ENCODE measurements at places on chromosomes 2 and 18.

GRCh38 chr18:22550366-22550765, 132.7 kb upstream of the CTAGE1 start:
- no peak for DNase-seq

- no peak for DNase-seq
These were observed 270.6 kb downstream of the SS18 start for GRCh38 chr18:25819746-25820363.

DNA sequence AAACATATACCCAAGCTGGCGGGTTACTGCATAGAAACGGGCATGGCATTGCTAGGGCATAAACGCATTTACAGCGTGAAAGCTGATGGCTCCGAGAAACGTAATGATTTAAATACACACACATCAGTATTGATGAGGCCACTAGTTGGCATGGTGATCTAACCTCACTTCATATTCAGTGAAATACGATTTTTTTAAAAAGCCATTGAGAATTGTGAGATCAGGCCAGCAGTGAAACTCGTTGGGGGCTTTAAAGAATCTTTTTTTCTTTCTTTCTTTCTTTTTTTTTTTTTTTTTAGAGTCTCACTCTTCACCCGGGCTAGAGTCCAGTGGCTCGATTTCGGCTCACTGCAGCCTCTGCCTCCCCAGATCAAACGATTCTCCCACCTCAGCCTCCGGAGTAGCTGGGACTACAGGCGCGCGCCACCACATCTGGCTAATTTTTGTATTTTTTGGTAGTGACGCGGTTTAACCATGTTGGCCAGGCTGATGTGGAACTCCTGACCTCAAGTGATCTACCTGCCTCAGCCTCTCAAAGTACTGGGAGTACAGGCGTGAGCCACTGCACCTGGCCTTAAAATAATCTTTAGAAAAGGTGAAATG, 2.4 kb upstream of the SMAD7 start:
- DNase-seq = no peak

GRCh38 chr2:84958135-84959059, 12.6 kb upstream of the KCMF1 start:
- DNase-seq = no peak

DNA sequence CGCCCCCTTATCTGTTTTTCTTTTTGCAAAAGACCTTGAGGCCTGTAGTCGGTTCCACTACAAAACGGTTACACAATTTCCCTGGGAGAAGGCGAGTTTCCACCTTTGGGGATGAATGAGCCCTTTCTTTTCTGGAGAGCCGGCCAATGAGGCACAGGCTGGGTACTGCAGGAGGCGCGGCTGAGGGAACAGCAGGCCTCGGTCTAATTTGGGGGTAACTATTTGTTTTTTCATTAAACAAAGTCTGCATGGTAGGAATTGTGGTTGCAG, 129.2 kb downstream of the MYCN start:
- DNase-seq = no peak

DNA sequence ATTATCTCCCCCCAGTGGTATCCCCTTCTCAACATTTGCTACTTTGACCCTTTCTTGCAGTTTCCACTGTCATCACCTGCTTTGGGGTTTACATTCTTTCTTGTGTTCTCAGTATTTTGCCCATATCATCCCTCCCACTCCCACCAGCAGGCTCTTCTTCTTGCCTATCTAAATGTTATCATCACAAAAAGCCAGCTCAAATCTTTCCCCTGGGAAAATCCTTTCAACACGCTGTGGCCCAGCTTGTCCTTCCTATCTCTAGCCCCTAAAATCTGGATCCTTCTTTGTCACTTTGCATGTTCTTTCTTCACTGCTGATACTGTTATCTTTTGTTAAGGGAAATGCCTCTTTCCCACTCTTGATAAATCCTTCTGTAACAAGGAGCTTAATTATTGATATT, 138.2 kb downstream of the RAD51AP2 start:
- DNase-seq = no peak

- no peak for DNase-seq
These were observed 60.8 kb downstream of the NPAS2 start for GRCh38 chr2:100880730-100881129.

DNA sequence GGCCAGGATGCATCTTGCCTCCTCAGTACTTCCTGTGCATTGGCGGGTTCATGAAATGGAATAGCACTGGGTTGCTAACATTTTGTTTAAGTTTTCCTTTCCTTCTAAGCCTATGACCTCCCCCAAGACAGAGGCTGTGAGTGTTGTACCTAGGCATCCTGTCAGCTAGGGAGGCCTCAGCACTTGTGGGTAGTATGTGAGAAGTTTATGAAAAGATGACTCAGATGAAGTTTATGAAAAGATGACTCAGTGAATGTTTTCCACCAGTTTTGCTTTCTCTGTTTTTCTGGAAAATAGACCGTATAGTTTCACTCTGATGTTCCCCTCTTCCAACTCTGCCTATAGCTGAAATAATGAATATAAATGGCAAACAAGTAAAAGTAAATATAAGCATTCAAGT, 412.9 kb downstream of the TMEM182 start:
- no peak for DNase-seq

DNA sequence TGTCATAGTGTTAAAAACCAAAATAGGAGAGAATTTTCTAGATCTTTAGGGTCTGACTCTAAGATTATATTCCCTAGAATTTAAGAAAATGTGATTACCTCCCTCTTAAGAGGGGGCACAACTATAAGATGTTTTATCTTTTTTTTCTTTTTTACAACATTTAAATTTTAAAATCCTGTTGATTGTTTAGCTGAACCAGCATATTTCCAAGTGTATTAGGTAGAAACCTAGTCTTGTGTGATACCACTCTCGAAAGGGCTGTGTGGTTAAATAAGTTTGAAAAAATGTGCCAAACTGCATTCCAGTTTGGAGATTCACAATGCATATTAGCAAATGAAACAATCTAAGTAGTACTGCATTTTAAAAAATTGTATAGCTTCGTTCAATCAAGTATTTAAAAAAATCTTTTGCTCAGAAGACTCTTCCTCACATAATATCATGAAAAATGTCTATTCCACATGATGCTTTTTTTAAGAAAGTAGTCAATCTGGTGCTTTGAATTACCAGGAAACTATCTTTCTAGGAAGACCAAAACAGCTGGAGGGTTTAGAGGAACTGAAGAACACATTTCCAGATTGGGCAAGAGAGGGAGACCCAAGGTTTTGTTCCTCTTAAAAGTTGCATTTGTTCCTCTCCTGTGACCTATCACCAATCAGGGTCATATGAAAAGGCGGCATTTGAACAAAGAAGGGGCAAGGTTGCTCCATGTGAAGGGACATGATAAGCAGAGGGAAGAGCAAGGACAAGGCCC, 98.8 kb downstream of the DPP4 start:
- DNase-seq = peak; percentile 71

DNA sequence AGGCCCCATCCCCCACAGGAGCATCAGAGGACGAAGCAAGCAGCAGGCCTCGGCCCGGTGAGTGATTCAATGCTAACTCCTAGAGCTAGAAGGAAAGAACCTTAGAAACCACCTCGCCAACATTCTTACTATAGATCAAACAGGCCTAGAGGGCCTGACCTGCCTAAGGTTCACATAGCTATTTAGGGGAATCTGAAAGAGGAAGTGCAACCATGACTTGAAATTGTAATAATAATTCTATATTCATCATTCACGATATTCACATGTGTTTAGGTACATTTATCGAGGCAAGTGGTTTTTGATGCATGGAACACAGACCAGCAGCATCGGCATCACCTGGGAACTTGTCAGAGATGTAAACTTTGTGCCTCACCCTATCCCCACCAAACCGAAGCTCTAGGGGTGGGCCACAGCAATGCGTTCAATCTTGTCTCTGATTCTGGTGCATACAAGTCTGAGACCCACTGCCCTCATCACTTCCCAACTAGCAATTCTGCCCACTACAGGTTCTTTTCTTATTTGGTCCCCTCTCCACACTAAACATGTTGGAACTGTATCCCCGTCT, 78.0 kb upstream of the DNMT3A start:
- no peak for DNase-seq

GRCh38 chr2:60998628-60999545, 18.6 kb upstream of the PEX13 start:
- DNase-seq = peak; percentile 64

DNA sequence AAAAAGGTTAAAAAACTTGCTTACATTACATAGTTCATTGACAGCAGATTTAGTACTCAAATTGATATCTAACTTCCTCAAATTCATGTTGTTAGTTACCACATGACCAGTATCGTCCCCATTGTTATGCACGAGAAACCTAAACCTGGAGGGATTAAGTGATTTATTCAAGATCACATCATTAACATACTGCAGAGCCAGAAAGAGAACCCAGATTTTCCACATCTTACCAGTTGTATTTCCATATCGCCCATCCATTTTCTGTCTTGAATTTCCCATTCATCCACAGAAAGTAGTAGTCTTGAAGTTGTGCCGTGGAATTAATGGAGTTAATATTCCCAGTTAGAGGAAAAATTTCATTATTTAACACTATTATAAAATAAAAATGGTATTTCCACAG, 512.0 kb downstream of the METTL4 start:
- no peak for DNase-seq

DNA sequence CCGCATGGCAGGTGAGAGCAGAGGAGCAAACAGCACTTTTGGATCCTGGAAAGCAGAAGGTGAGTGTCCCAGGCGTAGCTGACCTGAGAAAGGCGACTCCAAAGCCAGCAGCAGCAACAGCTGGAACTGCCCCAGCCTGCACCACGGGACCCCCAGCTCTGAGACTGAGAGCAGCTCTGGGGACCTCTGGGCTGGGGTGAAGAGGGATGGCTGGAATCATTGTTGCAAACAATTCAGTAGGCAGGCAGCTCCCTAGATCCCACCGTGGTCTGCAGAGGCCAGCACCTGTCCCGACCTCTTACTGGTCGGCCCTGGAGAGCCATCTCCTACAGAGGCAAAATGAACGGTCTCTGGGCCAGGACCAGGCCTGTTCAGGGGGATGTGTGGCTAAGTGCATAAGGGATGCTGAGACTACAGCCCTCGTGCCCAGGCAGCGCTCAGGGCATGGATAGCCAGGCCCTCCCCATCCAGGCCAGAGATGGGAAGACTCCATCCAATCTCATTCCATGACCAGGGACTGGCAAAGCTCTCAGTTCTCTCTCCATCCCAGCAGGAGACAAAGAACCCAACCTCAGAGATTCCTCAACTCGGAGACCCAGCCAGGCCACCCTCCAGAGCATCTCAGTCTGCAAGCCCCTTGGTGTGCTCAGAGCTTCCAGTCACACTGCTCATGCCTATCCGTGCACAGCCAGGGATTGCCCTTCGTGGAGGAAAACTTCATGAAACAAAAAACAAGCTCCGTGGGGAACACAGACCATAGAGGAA, 38.2 kb upstream of the ALPP start:
- DNase-seq = no peak

DNA sequence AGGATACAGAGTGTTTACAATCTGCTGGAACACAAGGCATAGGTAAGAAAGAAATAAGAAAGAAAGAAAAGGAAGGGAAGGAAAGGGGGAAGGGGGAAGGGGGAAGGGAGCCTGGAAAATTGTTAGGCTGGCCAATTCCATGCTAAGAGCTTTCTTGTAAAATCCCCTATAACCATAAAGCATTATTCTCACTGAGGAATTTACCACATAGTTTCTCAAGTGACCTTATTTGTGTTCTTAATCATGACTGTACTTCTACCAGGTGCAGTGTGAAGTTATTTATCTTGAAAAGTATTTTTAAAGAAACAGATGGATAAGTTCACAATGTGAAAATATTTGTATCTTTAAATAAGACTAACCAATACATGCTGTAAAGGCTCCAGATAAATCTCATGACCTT, 39.2 kb upstream of the KIDINS220 start:
- DNase-seq = no peak

DNA sequence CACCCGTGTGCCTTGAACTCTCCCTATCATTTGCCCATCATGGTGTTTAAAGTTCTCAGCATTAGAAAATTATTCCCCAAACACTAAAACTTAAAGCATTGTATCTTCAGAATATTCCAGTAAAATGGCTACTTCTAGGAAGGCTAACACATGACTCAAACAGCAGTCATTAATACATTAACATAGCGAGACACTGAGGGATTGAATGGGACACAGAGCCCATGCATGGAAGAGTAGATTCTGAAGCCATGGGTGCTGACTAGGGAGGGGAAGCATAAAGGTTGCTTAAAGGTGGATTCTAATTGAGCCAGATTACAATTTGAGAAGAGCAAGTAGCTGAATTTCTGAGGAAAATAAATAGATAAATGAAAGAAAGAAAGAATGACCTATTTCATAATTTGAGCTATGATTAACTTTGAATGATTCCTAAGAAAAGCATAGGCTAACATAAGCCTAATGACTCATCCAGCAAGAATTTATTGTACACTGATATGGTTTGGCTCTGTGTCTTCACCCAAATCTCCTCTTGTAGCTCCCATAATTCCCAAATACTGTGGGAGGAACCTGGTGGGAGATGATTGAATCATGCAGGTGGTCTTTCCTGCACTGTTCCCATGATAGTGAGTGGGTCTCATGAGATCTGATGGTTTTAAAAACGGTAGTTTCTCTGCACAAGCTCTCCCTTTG, 79.8 kb upstream of the PIK3C3 start:
- no peak for DNase-seq

DNA sequence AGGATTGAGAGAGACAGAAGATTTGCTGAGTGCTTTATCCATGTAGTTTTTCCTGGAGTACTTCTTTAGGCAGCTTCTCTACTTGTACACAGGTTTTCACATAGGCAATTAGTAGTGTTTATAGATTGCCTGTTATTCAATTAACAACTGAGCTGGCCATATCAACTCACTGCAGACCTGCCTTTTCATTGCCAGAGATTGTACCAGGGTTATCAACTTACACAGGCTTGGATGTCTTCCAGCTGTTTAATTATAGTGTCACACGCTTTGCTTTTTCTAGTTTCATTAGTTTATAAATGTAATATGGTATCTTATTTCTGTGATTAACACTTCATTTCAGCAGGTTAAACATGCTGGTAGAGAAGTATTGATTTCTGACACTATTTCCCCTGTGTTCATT, 125.9 kb downstream of the GPD2 start:
- no peak for DNase-seq

GRCh38 chr18:8767340-8767739, 62.0 kb downstream of the MTCL1 start:
- no peak for DNase-seq
